ENCODE measurements at places on chromosomes 4 and X.

- no peak for DNase-seq
Observed at GRCh38 chrX:46693149-46693548, 65.8 kb downstream of the SLC9A7 start.

- no peak for DNase-seq
Observed at GRCh38 chr4:83205760-83206159, 78.8 kb downstream of the COQ2 start.

GRCh38 chr4:152369902-152370295 is 166.0 kb downstream of the FBXW7 start:
- no peak for DNase-seq

DNA sequence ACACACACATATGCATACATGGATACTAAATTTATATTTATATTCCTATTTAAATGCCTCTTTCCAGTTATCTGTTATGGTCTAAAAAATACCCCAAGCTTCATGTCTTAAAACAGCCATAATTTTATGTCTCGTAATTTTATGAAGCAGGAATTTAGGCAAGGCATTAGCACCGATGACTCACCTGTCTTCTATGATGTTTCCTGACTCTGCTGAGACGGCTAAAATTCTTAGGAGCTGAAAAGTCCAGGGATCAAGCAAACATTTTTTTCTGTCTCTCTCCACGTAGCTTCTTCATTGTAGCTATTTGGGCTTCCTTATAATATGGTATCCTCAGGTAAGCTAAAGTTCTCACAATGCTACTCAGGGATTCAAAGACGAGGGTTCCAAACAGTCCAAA is 930.3 kb downstream of the STIM2 start:
- no peak for DNase-seq

DNA sequence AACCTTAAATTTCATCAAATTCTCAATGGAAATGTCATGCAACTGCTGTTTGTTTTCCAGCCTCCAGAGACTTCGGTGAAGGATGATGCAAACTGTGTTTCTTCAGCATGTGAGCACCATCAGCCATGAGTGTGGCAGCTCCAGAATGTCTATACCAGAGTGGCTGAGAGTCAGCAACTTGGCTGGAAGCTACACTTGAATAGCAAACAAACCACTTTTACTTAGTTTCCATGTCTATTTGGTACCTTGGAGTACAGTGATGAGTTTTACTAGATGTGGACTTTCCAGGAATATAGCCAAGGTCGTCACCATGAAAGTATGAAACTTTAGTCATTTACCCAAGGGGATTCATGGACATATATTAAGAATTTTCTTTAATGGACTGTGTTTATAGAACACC is 4.3 kb upstream of the IL21 start:
- DNase-seq: no peak

DNA sequence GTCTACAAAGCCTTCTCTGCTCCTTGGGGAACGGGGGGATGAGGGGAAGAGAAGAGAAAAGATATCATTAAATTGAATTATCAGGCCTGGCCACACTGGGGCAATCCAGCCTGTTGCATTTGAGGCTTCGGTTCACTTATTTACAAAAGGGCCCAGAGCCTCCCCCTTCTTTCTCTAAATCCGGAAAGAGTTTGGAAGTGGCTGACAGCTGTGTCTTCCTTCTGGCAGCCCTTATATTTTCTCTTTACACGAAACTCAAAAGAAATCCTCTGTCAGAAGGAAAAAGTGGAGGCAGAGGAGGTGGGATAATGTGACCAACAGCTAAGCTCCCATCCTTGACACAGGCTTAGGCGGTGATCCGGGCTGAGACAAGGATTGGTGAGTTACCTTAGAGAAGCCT is 158.3 kb upstream of the TAPT1 start:
- no peak for DNase-seq

DNA sequence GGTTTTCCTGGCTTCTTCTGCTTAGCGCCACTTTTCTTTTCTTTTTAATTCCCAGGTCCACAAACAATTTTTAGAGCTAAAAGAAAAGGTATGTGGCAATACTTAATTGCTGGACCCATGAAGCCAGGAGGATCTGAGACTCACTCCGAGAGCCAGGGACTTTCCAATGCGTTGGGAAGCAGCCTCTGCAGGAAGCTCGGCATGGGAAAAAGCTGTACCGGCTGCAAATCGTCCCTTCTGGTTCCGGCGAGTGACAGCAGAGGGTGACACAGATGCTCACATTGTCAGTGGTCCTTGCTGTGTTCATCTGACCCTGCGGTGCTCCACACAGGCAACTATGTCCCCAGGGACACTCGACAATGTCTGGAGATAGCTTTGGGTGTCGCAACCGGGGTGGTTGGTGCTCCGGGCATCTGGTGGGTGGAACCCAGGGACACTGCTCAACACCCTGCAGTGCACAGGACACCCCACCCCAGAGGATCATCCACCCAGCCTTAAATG is 164.0 kb downstream of the PRKX start:
- peak; percentile 12 for DNase-seq

DNA sequence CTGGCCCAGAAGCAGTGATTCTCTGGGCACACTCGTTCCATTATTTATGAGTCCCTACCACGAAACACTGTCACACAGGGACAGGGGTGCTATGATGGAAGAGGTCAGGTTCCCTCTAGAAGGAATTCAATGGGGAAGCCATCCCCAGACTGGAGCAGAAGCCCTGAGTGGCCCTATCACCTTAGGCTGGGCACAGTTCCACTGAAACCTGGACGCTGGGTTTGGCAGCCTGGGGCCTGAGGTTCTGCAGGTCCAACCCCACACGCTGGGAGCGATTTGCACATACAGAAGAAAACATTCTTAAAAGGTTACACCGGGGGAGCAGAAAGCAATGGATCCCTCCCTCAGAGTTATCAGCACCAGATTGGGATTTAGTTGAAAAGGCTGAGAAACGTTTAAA is 63.3 kb downstream of the PHKA2 start:
- DNase-seq: no peak
